ENCODE measurements at places on chromosomes 6 and 20.

GRCh38 chr20:33687993-33688937, 2.1 kb upstream of the E2F1 start:
- no peak for DNase-seq

- no peak for DNase-seq
Measured at GRCh38 chr20:25279403-25279802, 31.5 kb downstream of the PYGB start.

DNA sequence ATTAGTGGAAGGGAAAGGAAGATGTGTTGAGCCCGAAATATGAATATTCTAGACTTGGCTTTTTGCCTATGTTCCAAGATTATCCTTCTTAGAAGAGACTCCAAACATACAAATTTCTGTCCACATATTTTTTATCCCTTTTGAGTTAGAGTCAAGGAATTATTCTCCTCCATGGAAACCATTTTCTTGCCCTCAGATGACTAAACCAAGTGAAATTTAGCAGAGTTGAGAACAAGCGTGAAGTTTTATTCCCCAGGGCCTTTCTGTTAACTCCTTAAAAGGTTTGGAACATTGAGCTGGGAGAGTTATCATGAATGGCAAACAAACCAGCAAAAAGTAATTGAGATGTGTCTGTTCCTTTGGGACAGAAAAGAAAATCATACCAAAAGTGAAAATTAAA, 286.1 kb upstream of the PLCB4 start:
- no peak for DNase-seq

DNA sequence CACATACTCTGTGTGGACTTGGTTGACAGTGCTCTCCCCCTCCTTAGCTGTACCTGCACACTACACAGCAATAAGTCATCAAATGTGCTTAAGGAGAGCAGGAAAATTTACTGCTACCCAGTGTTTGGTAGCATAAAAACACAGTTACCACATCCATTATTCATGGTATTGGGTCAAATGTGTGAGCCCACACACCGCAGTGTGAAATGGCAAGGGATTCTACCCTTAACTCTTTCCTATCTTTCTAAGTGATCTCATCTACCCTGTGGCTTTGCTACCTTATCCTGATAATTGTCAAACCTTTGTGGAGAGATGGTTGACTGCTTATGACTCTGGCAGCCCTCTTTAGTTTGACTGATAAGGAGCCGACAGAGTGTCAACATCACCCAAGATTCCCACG, 47.6 kb downstream of the STX11 start:
- DNase-seq, result no peak

DNA sequence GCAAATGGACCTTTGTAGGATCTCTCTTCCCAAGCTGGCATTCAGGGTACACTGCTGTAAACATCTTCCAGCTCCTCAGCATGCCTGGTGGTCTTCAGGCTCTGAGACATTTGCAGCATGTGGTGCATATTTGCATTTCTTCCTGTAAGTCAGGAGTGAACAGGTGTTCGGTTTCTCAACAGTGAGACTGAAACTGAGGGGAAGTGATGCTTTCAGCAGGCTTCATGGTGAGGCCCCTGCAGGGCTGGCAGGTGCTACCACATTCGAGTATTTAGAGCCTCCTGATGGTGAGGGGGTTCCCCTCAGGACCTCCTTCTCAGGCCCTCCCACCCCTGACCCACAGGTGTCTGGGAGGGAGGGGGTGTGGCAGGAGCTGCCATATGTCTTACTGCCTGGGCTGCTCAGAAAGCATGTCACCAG, 15.1 kb downstream of the MYBL2 start:
- DNase-seq, result no peak

GRCh38 chr6:53062169-53062539, 3.0 kb upstream of the FBXO9 start:
- DNase-seq, result no peak

GRCh38 chr20:10524034-10524476, 89.0 kb downstream of the SLX4IP start:
- peak; percentile 88 for DNase-seq

- no peak for DNase-seq
Measured at GRCh38 chr6:152745509-152746171, 5.0 kb upstream of the VIP start.

DNA sequence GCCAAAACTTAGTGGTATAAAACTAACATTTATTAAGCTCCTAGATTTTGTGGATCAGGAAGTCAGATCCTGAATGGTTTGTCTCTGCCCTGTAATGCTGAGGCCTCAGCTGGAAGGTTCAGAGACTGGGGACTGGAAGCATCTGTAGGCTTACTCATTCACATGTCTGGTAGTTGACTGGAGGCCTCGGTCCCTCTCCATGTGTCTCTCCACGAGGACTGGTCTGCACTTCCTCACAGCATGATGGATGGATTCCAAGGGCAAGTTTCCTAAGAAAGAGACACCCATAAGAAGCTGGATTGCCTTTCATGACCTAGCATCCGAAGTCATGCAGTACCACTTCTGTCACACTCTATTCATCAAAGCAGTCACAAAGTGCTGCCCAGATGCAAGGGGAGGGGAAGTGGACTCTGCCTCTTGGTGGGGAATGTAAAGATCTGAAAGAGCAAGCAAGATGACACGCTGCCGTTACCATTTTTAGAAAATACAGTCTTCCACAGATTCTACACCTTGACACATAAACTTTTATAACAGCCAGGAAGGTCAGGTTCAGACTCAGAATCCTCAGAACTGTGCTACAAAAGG, 17.2 kb upstream of the MDGA1 start:
- no peak for DNase-seq

DNA sequence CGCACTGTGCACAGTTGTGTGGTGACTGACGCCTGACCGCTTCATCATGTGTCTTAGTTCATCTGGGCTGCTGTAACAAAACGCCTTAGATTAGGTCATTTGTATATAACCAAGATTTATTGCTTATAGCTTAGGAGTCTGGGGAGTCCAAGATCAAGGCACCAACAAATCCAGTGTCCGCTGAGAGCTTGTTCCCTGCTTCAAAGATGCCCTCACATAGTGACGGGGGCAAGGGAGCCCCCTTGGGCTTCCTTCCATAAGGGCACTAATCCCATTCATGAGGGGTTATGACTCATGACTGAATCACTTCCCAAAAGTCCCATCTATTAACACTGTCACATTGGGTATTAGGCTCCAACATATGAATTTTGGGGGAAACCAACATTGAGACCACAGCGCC, 34.6 kb downstream of the CYP24A1 start:
- DNase-seq, result no peak

DNA sequence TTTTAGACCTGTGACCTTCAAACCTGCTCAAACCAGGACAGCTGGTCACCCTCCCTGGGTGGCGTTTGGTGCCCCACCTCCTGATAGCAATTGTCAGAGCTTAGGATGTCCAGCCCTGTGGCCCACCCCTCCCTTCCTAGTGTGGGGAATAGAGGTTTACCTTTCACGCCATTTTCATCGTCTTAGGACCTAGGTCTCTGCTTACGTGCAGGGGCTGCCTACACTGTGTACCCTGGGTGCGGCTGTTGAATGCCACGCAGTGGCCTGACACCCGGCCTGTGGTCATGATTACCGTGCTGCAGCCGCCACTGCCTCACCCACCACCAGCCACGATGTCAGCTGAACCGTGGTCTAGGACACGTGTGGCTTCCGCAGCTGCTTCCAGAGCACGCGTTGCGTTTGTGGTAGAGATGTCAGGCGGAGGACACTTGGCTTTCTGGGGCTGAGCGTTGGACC, 157.3 kb downstream of the DTNBP1 start:
- no peak for DNase-seq

GRCh38 chr6:33826537-33826936, 22.7 kb upstream of the MLN start:
- DNase-seq, result no peak

DNA sequence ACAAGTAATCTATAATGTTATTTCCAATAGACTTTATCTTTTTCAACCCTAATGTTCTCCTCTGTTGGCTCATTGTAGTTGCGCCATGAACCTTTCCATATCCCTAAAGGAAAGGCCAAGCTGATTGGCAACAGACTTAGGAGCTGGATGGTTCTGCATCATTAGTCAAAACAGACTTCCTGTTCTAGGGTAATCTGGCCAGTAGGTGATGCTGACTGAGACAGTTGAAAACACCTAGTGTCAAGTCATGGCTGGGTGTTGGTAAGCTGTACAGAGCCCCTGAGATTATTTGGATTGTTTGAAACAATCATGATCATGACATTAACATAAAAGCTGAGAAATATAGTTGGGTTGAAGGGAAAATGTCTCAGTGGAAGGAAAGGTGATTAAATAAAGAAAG, 231.4 kb downstream of the PHACTR1 start:
- no peak for DNase-seq

GRCh38 chr6:68635706-68636513, 828 bp downstream of the ADGRB3 start:
- no peak for DNase-seq

GRCh38 chr6:159982731-159983506, 14.0 kb downstream of the IGF2R start:
- DNase-seq, result no peak

DNA sequence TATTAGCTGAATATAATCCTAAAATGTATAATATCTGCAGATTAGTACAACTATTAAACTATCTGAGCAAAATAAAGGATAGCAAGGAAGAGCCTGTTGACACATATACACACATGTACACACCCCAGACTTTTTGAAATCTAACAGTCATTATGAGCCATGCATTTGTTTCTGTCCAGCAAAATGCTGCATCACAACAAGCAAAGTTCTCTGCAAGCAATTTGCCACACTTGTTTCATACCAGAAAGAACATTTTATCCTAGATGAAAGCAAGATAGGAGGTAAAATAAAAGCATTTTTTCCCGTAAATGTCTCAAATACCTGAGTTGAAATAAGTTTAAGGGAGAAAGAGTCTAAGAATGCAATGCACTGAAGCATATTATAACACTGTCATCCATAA, 145.2 kb downstream of the COL21A1 start:
- DNase-seq, result no peak

DNA sequence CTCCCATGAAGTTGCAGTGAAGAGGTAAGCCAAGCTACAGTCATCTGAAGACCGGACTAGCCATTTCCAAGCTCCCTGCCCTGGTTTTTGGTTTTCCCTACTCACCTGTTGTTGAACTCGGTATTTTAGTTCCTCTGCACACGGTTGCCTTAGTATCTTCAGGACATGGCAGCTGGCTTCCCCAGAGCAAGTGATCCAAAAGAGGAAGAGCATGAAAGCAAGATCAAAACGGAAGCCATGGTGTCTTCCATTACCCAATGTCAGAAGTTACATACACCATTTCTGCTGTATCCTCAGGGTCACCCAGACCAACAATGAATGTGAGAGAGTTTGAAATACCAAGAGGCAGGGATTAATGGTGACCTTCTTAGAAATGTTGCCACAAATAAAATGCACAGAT, 276.6 kb upstream of the CNR1 start:
- DNase-seq, result no peak

GRCh38 chr6:72579865-72580264, 42.0 kb upstream of the KCNQ5 start:
- DNase-seq, result no peak

DNA sequence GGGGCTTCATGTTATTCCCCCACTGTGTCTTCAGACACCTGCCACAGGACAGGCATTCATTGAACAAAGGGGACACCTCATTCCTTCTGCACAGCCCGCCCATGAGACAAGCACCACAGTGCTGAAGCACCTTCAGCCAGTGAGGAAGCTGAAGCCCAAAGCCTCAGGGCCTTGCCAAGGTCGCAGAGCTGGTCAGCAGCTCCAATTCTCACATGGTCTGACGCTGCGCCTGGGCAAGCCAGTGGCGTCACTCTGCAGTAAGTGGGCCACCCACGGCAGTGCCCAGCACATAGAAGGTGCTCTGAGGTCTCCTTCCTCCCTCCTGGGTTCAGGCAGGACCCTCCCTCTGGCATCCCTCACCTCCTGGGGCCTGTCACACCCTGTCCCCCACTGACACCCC, 43.2 kb downstream of the GRM4 start:
- no peak for DNase-seq

DNA sequence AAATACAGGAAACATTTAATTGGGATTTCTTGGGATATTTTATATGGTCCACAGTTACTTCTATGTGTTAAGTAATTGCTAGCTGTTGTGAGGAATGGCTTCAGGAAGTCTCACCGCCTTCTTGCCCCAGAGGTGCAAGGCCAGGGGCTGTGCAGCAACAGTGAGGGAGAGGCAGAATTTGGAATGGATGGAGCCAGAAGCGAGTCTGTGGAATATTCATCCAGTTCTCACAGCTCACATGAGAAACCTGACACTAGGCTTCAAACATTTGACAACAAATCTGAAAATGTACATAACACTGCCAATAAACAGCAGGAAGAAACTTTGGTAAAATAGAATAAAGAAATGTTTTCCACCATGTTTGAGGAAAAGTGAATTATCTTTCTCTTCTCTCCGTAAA, 66.5 kb downstream of the GPR6 start:
- DNase-seq, result no peak

DNA sequence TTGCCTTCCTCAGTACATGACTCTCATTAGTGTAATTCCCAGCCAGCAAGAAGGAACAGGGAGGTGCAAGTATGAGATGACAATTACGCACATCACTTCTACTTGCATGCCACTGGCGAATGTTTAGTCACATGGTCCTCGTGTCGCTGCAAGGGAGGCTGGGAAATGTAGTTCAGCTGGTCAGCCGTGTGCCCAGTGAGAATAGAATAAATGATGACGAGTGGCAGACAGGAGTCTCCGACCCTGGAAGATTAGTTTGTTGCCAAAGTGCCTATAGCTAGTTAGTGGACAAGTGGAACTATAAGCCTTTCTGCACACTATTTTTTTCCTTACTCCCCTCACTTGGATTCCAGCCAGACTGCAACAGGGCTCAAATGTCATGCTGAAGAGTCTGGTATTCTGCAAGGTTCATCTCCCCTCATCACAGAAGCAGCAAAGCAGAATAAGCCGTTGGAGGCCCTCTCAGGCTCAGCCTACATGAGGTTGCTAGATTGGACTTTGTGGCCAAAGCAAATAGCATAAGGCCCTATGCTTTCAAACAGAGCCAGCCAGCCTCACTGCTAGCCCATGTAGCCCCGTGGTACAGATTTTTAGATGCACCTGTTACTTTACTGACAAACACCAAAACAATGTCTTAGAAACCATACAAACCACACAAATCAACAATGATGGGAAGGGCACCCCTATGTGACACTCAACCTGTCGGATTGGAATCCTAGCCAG, 9.7 kb downstream of the LINC00237 start:
- no peak for DNase-seq

DNA sequence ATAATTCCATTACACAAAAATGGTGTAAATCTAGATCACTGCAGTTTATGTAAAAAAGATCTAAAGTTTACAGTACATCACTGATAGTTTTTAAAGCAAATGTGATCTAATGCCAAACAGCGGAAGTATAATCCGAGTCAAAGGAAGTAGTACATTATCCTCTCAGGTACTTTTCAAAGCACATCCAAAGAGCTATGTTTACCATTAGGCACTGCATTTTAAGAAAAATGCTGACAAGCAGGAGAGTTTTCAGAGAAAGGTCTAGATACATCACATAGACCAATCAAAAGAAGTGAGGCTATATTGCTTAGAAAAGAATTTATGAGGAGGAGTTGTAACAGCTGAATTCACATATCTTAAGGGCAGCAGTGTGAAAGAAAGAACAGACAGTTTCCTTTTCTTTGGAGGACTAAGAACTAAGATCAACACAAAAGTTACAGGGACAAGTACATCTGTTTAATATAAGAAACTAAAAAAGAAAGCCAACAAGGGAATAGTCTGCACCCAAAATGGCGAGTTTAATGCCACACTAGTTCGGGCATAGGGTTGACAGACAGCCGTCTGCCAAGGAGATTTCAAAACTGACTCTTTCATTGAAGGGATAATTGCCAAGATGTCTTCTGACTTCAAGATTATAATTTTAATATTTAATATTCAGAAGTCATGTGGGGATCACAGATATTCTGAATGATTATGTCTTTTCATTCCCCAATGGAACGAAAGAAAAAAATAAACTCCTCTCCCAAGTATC, 1.4 kb downstream of the ZNF184 start:
- DNase-seq, result no peak

GRCh38 chr6:36052097-36052496, 24.5 kb downstream of the MAPK14 start:
- no peak for DNase-seq
